ENCODE measurements at places on chromosomes 1 and 21.

DNA sequence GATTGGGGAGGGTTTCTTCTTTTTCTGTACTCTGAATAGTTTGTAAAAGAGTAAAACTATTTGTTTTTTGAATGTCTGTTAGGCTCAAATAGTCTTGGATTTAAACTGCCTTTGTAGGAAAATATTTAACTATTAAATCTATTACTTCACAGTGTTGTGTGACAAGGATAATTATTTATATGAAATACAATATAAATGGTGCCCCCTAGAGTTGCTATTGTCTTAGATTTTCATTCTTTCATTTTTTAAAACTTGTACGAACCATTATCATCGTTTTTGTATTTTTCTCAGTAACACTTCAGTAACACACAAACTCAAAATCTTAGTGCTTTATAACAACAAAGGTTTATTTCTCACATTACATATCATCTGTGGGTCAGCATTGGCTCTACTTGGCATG is 37.4 kb downstream of the C1orf185 start:
- DNase-seq = no peak

GRCh38 chr1:244212797-244213475 is 161.9 kb downstream of the ZBTB18 start:
- peak; percentile 13 for DNase-seq

GRCh38 chr1:11481019-11481418 is 2.1 kb downstream of the DISP3 start:
- no peak for DNase-seq

- DNase-seq = peak; percentile 47
These were observed 7.4 kb downstream of the MED8 start for GRCh38 chr1:43382027-43382779.

DNA sequence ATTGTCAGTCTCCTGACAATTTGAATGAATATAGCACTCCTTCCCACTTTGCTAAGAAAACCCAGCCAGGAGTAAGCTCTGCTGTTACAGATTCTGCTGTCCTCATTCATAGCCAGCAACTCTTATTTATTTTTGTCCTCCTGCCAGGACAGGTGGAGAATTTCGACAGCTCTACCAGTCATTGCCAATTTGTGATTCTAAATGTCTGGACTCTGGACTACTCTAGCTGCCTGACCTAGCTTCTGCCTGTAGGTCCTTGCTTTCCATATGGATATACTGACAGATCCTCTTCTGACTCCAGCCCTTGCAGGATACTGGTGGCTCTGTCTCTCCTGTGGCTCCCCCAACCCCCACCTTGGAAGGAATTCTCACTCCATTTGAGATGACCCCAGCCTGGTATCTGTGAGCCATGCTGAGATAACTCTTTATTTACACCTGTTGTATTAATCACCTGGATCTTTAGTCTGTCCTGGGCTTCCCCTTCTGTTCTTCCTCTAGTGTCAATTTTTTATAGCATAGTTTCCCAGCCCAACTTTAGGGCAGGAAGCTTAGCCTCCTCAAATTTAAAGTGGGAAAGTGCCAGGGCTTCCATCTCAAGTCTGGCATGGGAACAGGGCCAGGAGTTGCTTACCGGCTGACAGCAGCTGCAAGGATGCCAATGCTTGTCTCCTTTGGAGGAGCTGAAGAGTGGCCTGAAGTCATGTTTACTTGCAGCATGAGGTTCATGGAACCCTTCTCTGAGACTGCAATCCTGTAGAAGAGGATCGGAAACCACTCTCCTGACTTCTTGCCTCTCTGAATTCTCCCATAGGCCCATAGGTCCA is 6.7 kb downstream of the PM20D1 start:
- DNase-seq = no peak

- no peak for DNase-seq
These were observed 153.1 kb downstream of the PSMG1 start for GRCh38 chr21:39029900-39030884.

DNA sequence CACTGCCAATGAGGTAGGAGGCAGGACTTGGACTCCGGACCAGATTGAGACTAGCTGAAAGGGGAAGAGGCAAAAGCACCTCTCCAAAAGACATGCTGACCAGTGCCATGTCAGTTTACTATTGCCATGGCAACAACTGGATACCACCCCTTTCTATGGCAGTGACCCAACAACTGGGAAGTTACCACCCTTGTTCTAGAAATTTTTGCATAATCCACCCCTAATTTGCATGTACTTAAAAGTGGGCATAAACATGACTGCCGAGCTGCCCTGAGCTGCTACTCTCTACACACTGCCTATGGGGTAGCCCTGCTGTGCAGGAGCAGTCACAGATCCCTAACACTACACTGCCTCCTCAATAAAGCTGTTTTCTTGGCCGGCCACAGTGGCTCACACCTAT is 19.0 kb upstream of the SLC6A9 start:
- no peak for DNase-seq
